ENCODE measurements at places on chromosomes 7 and 10. TPM values are rescaled to one million over a fixed set of nuclear protein-coding genes. Genes with fewer than 3 reads are reported as not detected.
A peak's percentile ranks its signal among the peaks of the same experiment; 100 is the strongest.

Gene FZD1
- total RNA-seq = 38.5 TPM

DNA sequence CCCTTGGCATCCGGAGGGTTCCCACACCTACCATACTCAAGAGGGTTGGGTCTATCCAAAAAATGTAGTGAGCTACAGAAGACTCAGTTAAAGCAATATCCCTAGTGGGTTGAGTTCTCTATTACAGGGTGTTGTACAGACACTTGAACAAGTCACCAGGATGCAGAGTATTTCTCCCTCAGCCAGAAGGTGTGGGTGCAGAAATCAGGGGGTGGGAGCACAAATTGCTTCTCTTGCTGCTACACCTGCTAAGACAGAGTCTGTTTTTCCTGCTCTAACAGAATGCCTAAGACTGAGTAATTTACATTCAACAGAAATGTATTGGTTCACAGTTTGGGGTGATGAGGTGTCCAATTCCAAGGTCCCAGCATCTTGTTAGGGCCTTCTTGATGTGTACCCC lies 433.4 kb downstream of the TCERG1L start:
- DNase-seq = no peak
- no peak overlapping the region for H3K4me3 ChIP-seq
- no peak overlapping the region for H3K27ac ChIP-seq
- H3K4me1 ChIP-seq = no peaks in the 10 kb centered on the region
- H3K36me3 ChIP-seq = no peaks in the 10 kb centered on the region
- no peaks in the 10 kb centered on the region for H3K27me3 ChIP-seq

DNA sequence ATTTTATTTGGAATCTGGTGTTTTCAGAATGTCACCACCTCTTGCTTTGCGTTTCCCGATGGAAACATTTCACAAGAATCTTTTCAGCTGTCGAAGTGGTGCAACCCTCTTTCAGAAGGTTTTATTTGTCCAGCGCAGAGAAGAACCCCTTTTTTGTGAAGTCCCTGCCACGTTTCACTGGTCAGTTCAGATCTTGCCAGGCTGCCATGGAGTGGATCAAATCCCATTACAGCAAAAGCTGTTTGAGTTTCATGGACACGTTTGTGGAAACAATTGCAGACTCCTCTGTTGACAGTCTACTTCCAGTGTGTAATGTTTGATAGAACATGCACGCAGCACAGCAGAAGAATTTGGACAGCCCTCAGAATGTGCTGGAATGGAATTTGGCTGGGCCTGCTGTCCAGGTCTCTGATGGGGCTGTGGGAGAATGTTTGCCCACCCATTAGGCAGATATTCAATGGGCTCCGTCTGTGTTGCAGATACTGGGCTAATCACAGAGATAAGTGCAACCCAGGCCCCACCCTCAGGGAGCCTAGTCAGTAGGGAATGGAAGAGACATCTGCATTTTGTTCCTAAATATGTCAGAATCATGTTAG lies 143.2 kb downstream of the GRK5 start:
- H3K4me1 ChIP-seq = no peaks in the 10 kb centered on the region
- no peak overlapping the region for H3K4me3 ChIP-seq
- H3K27ac ChIP-seq = peak overlapping the region; percentile 33

- H3K4me1 ChIP-seq = peaks cover 12% of the 10 kb centered on the region
- H3K4me3 ChIP-seq = no peak overlapping the region
- H3K36me3 ChIP-seq = no peaks in the 10 kb centered on the region
- DNase-seq = no peak
Observed at GRCh38 chr10:109902992-109903947, 20.0 kb downstream of the XPNPEP1 start.
